D341Med (cell line): ENCODE measurements at places on chromosomes 12 and 14.
A peak's percentile ranks its signal among the peaks of the same experiment; 100 is the strongest.

DNA sequence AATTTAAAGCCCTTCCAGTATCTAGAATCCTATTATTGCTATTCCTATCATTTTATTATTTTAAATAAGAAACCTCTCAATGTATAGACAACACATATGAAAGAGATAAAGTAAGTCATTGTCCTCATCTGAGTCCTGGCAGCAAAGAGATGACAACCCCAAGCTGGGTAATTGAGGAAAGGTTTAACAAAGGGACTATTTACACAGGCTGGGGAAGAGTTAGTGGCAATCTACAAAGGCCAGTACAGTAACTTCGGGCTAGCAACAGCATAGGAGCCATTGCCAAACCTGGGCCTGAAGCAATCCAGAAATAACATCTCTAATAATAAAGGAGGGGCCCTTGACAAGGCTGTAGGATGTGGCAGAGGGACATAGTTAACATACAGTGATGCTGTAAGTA is 11.2 kb downstream of the PDE6H start:
- DNase-seq = no peak

DNA sequence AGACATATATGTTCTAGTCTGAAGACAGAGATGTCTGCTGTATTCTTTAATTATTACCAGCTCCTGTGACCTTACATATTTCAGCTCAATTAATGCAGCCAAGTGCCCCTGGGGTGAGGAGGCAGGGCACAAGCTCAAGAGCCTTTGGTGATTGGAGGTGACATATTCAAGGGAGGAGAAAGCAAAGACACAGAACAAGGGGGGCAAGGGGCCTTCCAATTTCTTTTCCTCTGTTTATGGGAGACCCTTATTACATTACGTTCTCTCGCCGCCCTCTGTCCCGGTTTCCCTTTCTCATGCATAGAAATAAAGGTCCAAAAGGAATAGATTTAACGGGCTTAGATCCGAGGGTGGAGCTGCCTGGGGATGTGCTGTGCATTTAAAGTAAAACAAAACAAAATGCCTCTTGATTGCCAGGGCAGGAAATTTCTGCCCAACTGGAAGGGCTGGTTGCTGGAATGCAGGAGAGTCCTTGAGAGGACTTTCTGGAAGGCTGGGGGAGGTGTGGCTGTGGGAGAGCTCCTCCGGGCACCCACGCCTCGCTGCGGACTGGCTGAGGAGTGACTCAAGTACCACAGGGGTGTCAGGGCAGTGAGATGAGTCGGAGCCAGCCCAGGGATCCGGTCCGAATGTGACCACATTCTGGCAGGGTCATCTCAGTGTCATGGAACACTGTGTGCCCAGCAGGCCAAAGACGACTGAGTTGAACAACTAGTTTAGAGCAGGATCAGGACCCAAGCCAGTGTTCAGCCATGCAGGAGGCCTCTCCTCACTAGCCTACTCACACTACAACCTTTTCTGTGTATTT is 32.1 kb upstream of the GSG1 start:
- peak; percentile 43 for DNase-seq

DNA sequence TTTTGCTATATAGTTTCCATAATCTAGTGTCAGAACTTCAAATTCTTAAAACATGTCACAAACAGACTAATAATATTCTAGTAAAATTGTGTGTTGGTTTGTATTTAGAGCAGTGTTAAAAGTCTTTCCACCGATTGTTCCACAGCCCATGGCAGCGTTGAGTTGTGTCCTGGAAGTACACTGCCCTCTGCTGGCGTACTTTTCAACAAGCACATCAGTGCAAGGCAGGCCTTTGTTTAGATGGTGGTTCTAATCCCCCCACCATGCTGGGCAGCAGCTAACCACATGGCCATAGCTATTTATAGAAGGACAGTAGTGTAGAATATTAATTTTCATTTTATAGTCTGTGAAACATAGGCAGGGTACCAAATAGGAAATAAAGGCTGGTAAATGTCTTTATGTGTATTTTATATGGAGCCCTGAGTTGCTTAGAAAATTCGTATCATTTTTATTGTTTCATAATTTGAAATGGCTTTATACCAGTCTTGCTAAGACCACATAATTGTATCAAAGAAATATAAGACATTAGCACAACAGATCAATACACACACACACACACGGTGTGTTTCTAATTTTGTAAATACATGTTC is 235.4 kb downstream of the SEC23A start:
- peak; percentile 81 for DNase-seq

GRCh38 chr12:110581931-110582275 is 1.2 kb downstream of the PPTC7 start:
- no peak for DNase-seq

DNA sequence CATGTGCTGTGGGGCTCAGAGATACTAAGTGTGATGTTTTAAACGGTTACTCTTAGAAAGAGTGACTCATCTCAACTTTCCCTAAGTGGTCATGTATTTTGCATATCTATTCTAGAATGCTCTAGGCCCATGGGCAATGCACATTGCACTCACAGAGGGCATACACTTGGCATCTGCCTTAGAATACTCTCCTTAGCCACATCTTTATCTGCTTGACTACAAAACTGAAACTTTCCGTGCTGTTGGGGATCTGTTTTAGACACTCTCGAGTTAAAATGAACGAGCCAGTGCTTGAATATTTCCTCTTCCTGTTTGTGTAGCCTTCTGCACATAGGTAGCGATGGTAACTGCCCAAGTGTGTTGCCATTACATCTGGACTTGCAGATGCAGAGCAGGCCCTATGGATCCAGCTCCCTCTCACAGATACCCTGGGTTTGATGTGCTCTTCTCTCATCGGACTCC is 180.5 kb downstream of the CAND1 start:
- no peak for DNase-seq

DNA sequence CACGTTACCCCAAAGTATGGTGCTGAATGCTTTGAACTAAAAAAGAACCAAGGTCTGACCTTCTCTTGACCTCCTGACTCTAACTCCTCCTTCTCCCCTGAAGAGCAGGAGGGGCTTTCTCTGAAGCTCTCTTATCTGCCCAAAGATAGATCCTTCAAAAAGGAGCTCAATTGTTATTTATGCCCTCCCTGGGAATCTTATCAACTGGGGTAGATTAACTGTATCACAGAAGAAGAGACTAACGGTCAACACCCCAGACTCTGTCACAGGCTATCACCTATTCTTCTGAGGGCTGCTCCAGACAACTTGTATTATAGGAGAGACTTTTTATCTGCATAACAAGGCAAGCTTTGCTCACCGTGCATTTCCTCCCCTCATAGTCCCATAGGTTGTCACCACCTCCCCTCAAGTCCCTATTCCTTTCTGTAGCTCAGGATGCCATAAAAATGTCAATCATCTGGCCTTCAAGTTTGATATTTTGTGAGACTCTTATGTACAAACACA is 86.6 kb downstream of the PAPLN start:
- DNase-seq = no peak

GRCh38 chr12:11561411-11561810 is 88.1 kb upstream of the ETV6 start:
- no peak for DNase-seq

DNA sequence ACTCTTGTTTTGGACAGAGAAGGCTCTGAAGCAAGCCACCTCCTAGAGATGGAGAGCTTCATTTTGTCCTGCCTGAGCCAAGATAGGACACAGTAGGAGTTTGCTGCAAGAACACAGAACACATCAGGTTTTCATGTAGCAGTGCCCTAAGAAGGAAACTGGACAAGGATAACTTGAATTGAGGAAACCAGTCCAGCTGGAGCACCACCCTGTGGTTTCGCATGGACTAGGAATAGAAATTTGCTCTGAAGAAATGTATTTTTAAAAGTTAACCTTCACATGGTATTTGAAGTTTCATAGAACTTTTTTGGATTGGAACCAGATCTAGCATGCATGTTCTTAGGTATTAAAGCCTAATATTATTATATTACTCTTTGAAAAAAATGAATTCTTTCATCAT is 68.8 kb downstream of the RERG start:
- DNase-seq = no peak

DNA sequence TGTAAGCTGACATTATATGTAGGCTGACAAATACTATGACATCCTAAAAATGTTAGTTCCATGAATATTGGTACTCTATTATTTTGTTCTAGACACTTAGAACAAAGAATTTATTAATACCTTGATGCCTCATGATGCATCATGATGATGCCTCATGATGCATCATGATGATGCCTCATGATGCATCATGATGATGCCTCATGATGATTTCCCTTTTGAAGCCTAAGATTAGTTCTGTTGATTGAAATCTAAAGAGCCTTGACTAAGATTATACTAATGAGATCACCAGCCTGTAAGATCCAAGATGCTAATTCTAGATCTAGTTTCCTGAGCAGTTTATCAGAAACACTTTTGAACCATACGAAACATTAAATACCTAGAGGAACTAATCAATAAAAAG is 4.6 kb upstream of the CEP128 start:
- no peak for DNase-seq

DNA sequence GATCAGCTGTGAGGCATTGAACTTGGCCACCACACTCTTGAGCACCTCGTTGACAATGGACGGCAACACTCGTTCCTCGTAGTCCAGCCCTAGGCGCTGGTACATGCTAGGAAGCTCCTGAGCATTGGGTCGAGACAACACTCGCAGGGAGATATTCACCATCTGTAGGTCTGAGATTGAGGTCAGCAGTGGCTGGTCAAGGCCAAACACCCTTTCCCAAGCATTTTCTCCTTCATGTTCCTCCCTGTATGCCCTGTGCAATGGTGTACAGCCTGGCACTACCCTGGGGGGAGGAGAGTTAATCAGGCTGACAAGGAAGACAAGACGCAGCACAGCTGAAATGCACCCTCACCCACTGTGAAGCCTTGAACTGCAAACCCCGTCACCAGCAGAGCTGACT is 2.0 kb downstream of the PHB2 start:
- no peak for DNase-seq

GRCh38 chr12:90683871-90684270 is 271.1 kb downstream of the CCER1 start:
- no peak for DNase-seq

DNA sequence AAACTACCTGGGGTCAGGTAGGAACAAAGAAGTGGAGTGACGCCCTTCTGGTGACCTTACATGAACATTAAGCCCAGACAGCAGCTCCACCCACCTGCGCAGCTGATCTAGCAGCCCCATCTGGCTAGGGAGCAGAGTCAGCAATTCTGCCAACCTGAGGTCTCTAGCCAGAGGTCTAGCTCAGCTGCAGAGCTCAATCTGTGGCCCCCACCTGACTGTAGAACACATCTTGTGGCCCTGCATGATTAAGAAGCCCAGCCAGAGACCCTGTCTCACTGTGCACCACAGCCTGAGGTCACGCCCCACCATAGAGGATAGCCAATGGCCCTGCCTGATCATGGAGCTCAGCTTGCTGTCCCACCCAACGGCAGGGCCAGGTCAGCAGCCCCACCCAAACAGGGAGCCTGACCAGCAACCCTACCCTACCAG is 50.6 kb upstream of the HIGD1C start:
- DNase-seq = peak; percentile 24

DNA sequence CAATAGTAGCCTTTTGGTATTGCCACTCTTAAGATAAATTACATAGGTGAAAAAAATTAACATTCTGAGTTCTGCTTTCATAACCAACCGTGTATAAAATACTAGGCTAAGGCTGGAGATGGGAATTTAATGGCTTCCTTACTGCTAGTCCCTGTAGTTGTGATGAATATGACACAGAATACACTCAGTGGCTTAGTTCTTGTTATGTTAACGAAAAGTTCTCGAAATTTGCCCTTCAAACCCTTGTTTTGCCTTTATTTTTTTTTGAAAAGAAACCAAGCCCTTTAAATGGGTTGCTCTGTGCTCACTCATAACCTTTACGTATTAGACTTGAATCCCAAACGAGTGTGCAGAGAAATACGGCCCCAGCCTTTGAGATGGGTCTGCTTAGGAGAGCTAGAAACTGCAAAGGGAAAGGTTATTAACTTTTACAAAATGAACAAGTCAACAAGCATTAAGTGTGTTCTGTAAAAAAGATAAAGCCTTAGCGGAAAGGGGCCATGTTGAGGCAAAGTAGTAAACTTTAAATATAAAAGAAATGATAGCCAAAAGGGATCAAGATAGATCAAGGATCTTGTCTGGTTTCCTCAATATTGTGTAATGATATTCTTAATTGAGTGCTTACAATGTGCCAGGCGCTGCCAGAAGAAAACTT is 1.7 kb downstream of the NUDT4 start:
- DNase-seq = no peak

- no peak for DNase-seq
These were observed 251.7 kb downstream of the TMEM132C start for GRCh38 chr12:128518644-128519043.

GRCh38 chr12:110756611-110757010 is 13.9 kb upstream of the PPP1CC start:
- no peak for DNase-seq

DNA sequence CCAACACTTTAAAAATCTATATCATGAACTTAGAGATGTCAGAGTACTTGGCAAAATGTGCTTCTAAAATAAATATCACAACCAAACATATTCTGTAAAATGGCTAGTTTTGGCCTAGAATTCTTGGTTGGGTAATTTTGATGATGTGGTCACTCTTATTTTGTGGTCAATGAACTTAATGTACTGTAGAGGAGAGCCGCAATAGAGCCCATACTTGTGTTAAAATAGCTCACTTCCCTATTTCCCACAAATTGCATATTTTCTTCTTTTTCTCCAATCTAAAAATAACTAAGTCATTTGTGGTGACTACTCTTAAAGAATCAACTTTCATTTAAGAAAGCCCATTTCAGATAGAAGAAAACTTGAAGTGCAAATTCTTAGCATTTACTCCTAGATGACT is 619.4 kb downstream of the CCER1 start:
- DNase-seq = no peak

DNA sequence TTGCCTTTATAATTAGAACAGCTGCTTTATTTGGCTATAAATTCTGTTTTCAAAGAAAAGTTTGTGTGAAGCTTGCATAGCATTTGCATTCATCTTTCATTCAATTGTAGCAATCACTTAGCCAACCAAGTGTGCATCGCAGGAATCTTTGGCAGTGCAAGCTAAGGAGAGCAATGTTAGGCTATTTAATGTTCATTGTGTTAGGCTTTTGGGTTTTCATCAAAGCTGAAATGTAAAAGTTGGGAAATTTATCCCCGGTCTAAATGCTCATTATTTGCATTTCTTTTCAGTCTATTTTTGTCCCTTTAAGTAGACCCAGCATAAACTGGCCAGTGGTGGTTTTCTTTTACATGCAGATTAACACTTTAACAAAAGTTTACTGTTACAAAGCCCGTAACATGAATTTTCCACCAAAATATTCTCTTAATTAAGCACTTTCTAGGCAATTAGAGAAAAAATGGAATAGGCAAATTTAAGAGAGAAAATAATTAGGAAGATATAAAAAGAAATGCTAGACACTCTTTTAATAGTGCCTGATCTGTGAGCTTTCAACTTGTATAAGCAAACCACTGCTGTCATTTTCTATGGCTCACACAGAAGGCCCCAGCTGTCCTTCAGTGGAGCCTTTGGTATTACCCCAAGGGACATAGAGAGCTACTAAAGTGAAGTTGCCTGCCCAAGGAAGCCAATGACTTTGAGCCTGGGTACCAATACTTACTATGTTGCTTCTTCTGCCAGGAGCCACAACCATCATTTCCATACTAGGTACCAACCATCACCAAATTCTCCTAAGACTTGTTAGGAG is 898.9 kb upstream of the SEL1L start:
- DNase-seq = no peak

- DNase-seq = no peak
These were observed 21.4 kb downstream of the ACVR1B start for GRCh38 chr12:51972849-51973273.

GRCh38 chr12:53757101-53757770 is 5.5 kb upstream of the CISTR start:
- peak; percentile 87 for DNase-seq
